ENCODE measurements at places on chromosomes 1 and 21.

GRCh38 chr21:45471525-45472221 is 66.7 kb downstream of the COL18A1 start:
- H3K36me3 ChIP-seq: peaks cover 35% of the 10 kb centered on the region
- DNase-seq: peak; percentile 77
- no peaks in the 10 kb centered on the region for H3K27me3 ChIP-seq
- peaks cover 32% of the 10 kb centered on the region for H3K4me1 ChIP-seq
- peak overlapping the region; percentile 67 for H3K27ac ChIP-seq
- H3K4me3 ChIP-seq: no peak overlapping the region

GRCh38 chr21:41361053-41361785 is 608 bp upstream of the MX2 start:
- peaks cover 4% of the 10 kb centered on the region for H3K27me3 ChIP-seq
- no peak overlapping the region for H3K4me3 ChIP-seq
- H3K27ac ChIP-seq: no peak overlapping the region
- H3K36me3 ChIP-seq: no peaks in the 10 kb centered on the region

- H3K4me3 ChIP-seq: no peak overlapping the region
- no peaks in the 10 kb centered on the region for H3K36me3 ChIP-seq
- H3K27me3 ChIP-seq: peaks cover 38% of the 10 kb centered on the region
- peaks cover under 1% of the 10 kb centered on the region for H3K4me1 ChIP-seq
- no peak for DNase-seq
Observed at GRCh38 chr21:45623436-45623835, 20.1 kb upstream of the PCBP3 start.

- H3K27me3 ChIP-seq: no peaks in the 10 kb centered on the region
- no peaks in the 10 kb centered on the region for H3K36me3 ChIP-seq
- H3K27ac ChIP-seq: no peak overlapping the region
- no peak for DNase-seq
- H3K4me3 ChIP-seq: no peak overlapping the region
Observed at GRCh38 chr1:226674892-226675714, 64.0 kb downstream of the ITPKB start.

- DNase-seq: no peak
- no peak overlapping the region for H3K4me3 ChIP-seq
- H3K27ac ChIP-seq: no peak overlapping the region
- H3K27me3 ChIP-seq: no peaks in the 10 kb centered on the region
- H3K36me3 ChIP-seq: no peaks in the 10 kb centered on the region
- H3K4me1 ChIP-seq: peaks cover 7% of the 10 kb centered on the region
Observed at GRCh38 chr1:94773296-94773809, 46.8 kb upstream of the SLC44A3 start.

GRCh38 chr1:179437171-179437570 is 71.4 kb downstream of the AXDND1 start:
- 0 out of 2 replicates have a peak, but pooled peaks cover 1% of the 10 kb centered on the region for H3K27me3 ChIP-seq
- no peak overlapping the region for H3K27ac ChIP-seq
- no peaks in the 10 kb centered on the region for H3K36me3 ChIP-seq
- DNase-seq: no peak
- H3K4me3 ChIP-seq: no peak overlapping the region
- H3K4me1 ChIP-seq: no peaks in the 10 kb centered on the region

DNA sequence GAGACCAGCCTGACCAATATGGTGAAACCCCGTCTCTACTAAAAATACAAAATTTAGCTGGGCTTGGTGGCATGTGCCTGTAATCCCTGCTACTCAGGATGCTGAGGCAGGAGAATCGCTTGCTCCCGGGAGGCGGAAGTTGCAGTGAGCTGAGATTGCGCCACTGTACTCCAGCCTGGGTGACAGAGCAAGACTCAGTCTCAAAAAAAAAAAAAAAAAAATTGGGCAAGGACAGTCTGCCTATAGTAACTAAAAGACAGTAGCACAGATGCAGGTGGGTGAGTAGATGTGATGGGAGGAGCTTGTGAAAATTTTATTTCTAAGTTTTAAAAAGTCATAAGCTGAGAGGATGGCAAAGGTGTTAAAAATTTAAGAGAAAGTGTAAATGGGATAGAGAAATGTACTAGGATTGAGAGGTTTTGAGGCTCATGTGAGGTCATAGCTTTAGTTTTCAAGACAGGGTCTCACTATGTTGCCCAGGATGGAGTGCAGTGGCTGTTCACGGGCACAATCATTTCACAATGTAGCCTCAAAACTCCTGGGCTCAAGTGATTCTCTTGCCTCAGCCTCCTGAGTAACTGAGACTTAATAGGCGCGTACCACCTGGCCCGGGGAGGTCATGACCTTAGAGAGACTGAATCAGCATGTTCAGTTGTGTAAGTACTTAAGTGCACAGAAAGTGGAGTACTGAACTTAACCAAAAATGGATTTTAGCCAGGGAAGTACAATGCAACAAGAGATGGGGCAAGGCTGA is 33.7 kb downstream of the PTP4A2 start:
- peak; percentile 43 for DNase-seq
- peaks cover 23% of the 10 kb centered on the region for H3K36me3 ChIP-seq
- no peak overlapping the region for H3K4me3 ChIP-seq
